Stimulated activated CD4-positive, alpha-beta T cell treated with anti-CD3 and anti-CD28 coated beads, Interleukin-1b, Interleukin-23, amount 100 ng/mL, for 1 hour (primary cell): ENCODE measurements at places on chromosomes 7 and 10.

- DNase-seq, result no peak
These were observed 270.4 kb downstream of the HGF start for GRCh38 chr7:81499262-81500116.

- DNase-seq, result no peak
These were observed 183.1 kb downstream of the TAX1BP1 start for GRCh38 chr7:27922907-27923641.

DNA sequence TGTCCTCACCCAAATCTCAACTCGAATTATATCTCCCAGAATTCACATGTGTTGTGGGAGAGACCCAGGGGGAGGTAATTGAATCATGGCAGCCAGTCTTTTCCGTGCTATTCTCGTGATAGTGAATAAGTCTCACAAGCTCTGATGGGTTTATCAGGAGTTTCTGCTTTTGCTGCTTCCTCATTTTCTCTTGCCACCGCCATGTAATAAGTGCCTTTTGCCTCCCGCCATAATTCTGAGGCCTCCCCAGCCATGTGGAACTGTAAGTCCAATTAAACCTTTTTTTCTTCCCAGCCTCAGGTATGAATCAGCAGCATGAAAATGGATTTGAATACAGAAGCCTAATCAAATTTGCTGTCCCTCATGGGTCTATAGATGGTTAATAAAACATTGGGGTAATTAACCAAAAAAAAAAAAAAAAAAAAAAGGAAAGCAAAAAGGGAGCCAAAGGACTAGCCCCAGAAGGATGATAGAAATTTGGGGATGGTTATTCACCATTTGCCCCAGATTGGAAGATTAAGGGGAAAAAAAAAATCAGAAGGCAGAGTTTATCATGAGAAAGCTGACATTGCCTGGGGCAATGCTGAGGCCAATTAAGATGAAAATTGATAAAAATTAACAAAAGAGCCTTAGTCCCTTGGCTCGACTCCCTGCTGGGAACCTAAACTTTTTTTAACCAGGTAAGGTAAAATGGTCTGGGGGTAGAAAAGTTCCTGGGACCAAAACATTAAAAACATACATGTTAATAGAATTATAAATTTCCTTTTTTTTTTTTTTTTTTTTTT lies 27.6 kb downstream of the AVL9 start:
- DNase-seq, result no peak

- DNase-seq, result no peak
These were observed 202.8 kb upstream of the AKR1E2 start for GRCh38 chr10:4623200-4623599.

- no peak for DNase-seq
These were observed 25.0 kb downstream of the CACUL1 start for GRCh38 chr10:118729641-118730258.

DNA sequence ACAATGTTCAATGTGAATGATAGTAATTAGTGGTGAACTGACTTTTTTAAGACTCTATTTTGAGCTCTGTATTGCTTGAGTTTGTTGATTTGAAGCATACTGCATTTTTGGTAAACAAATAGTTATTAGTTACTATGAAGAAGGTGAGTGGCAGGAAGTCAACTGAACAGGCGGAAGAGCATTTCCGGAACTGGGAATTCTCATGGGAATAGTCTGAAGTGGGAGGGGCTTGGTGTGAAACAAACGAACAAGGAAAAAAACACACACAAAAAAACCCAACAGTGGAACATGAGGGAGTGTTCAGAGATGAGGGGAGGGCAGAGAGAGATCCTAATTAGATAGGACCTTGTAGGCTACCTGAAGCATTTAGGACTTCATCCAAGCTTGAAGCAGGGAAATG lies 43.9 kb upstream of the C1QL3 start:
- no peak for DNase-seq

DNA sequence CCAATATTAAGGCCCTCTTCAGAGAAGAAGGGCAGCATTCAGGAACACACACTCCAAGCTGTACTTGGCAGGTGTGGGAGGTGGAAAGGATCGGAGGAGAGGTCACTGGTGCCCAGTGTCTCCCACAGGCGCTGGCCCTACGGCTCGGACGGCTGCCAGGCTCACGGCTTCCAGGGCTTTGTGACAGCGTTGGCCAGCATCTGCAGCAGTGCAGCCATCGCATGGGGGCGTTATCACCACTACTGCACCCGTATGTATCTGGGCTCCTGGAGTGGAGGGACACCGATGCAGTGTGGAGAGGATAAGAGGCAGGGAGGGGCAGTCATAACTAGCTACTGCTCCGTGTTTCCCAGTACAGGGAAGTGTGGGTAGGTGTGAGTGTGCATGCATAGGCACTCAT lies 3.9 kb downstream of the RGR start:
- no peak for DNase-seq

DNA sequence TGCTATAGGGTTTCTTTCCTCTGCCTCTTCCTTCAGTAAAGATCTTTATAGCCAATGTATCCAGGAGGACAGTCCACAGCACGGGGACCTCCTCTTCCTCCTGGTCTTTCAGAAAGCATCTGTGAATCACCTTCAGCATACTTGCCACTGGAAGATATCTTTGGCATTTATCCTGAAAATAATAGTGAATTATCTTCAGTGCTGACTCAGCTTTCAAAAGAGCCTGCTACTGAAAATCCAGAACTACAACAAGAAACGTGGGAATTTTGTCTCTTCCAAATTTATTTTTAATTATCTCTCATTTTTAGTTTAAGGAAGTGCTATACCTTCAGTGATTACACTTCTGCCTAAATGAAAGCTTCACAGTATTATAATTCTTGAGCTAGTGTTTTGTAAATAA lies 7.6 kb upstream of the UNC5B start:
- no peak for DNase-seq

- DNase-seq, result no peak
These were observed 133.5 kb downstream of the PAXIP1 start for GRCh38 chr7:154869436-154869835.

DNA sequence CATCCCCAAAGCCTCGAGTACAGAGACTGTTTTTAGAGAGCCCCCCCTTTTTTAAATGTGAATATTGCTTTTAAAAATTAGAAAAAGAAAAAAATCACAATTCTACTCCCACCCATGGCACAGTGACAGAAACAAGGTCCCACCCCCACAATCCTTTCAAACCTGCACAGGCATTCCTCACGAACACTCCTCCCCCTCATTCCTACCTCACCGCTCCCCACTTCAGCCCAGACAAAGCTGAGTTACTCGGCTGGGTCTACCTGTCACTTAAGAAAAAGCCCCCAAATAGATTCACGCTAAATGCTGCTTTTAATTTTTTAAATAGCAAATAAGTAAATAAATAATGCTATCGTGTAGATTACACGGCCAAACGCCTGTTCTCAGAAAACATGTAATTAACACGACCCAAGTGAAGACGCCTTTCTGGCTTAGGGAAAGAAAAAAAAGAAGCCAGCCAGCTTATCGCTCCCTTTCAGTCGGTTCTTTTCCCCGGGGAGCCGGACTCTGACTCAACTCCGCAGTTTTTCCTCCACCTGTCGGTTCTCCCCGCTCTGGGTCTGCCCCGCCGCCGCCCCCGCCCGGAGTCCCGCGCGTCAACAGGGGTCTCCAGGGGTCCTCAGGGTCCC lies 739 bp downstream of the MPP7 start:
- DNase-seq, result no peak

DNA sequence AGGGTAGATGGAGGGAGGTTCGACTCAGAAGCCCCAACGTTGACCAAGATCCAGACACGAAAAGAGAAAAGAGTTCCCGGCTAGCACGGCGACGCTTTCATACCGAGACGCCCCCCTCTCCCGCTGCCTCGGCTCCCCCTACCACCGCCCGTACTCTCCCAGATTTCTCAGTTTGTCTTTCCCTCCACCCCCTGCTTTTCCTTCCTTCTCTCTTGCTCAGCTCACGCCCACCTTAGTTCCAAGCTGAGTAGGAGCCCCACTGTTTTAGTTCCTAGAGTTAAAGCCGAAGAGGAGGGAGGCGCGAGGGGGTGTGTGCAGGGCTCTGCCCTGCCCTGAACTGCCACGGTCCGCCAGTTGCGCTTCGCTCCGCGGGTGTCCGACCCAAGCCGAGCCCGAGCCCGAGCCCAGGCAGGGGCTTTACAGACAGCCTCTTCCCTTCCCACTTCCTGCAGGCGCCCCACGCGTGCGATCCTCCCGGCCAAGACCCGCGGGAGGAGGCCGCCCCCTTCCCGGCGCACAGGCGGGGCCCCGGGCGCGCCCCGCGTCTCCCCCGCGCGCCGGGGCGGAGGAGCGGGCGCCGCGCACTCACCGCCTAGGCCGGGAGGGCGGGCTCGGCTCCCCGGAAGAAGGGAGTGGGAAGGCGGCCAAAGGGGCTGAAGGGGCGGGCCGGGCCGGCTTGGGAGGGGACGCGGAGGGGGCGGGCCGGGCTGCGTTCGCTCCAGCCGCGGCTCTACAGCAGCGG lies at the start of gene EPHB6:
EPHB6 (plus strand) TSS at position 705 of the 742 bp plus-strand sequence. CDS start 8,152 bp downstream, outside the sequence.
- no peak for DNase-seq

- no peak for DNase-seq
These were observed 300.4 kb downstream of the PHF14 start for GRCh38 chr7:11274074-11274473.

GRCh38 chr10:87505366-87506111 lies 846 bp downstream of the MINPP1 start:
- DNase-seq, result no peak

- DNase-seq, result no peak
These were observed 113.9 kb downstream of the ABLIM1 start for GRCh38 chr10:114544045-114544659.

GRCh38 chr10:26647602-26648244 lies 49.8 kb upstream of the PDSS1 start:
- DNase-seq, result no peak

DNA sequence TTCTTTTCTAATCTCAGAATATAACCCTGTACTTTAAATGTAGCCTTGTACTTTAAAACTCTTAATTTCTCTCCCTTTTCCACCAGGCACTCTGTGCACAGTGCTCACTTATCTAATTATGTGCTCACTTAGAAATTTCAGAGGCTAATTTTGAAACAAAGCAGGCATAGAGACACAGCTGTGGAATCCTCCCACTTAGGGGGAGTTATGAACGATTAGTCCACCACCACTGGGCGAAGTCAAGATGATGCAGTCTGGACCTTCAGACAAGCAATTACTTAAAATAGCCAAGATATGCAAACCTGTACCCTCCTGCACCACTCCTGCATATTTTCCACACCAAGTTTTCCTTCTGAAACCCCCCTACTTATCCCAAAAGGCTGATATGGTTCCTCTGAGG lies 143.0 kb downstream of the STK31 start:
- no peak for DNase-seq

- no peak for DNase-seq
These were observed 117.3 kb downstream of the FANK1 start for GRCh38 chr10:126013489-126014281.

- DNase-seq, result no peak
These were observed 30.9 kb downstream of the COL1A2 start for GRCh38 chr7:94425546-94425945.

DNA sequence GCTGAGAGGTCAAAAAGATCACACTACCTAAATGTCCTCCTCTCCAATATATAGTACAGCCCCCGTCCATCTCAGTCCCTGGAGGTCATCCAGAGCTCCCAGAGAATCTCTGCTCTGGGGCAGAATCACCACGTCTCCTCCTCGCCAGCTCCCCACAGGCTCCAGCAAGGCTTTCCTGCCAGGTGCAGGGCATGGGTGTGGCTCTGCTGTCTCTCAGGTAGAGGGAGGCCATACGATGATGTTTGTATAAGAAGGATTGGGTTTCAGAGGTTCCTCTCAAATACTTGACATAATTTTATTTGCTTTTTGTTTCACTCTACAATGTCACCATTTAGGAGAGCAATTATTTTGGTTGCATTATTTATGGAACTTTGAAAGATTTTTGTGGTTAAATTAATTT lies 98.3 kb upstream of the PRSS58 start:
- DNase-seq, result no peak

- DNase-seq, result no peak
These were observed 177.9 kb upstream of the BET1 start for GRCh38 chr7:94182066-94182465.

DNA sequence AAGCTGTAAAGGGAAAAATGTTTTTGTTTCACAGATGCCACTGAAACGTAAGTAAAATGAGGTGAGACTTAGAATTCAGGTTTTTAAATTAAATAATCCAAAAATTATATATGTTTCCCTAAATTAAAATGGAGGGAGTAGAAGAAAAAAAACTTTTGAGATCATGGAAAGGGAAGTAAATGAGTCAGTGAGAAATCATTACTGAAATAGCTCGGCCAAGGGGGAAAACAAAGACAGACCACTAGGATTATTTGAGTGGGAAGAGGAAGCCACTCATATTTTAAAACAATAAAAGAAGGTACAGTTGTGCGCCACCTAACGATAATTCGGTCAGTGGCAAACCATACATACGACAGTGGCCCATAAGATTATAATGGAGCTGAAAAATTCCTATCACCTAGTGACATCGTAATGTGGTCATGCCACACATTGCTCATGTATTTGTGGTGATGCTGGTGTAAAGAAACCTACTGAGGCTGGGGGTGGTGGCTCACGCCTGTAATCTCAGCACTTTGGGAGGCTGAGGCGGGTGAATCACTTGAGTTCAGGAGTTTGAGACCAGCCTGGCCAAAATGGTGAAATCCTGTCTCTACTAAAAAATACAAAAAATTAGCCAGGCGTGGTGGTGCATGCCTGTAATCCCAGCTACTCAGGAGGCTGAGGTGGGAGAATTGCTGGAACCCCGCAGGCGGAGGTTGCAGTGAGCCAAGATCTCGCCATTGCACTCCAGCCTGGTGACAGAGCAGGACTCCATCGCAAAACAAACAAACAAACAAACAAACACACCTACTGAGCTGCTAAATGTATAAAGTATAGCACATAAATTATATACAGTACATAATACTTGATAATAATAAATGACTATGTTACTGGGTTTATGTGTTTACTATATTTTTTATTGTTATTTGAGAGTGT lies 64.7 kb downstream of the MKX start:
- DNase-seq, result no peak

- DNase-seq, result no peak
These were observed 199.7 kb upstream of the MAGI2 start for GRCh38 chr7:79653136-79653631.

DNA sequence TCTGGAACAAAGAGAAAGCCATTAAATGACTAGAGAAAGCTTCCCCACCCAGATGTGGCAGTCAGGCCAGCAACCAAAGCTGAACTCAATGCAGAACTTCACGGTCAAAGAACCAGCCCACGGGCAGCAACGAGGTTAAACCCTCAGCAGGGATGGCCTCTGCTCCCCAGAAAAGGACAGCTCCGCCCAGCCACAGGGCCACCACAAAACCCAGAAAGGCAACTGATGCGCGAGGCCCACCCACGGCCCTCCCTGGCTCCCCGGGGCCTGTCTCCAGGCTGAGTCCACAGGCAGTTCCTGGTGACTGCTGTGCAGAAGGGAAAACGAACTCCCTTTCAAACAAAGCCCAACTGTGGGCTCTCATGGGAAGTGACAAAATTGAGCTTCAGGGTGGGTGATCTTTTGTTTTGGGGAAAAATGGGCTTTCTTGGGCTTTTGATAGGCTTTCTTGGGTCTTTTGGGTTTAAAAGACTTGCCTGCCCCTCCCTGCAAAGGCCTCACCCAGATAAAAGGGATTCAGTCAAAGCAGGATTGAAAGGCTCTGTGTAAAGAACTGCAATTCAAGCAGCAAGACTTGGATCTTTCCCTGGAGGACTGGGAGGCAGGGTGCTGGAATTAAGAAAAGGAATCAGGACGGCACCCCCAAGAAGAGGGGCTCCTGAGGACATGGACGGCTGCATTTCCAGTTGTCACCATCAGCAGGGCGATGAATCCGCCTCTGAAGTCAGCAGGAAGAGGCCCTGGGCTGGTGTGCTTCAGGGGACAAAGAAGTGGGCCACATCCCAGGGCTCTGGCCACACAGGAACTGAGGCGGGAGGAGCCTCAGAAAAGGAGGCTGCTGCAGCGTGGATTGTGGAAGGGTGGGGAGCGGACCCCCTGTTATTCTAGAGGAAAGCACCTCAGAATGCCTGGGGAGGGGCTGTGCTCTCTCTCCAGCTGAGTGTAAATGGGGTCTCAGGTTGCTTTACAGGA lies 209.9 kb downstream of the USP6NL start:
- no peak for DNase-seq
